Activated naive CD4-positive, alpha-beta T cell treated with Interleukin-2 at 50 U/mL for 16 hours (primary cell): ENCODE measurements at places on chromosomes 5 and 9.

- no peak for DNase-seq
Measured at GRCh38 chr5:177306674-177307543, 3.3 kb downstream of the PRELID1 start.

GRCh38 chr9:108972186-108972585 is 38.0 kb downstream of the ABITRAM start:
- DNase-seq = no peak

DNA sequence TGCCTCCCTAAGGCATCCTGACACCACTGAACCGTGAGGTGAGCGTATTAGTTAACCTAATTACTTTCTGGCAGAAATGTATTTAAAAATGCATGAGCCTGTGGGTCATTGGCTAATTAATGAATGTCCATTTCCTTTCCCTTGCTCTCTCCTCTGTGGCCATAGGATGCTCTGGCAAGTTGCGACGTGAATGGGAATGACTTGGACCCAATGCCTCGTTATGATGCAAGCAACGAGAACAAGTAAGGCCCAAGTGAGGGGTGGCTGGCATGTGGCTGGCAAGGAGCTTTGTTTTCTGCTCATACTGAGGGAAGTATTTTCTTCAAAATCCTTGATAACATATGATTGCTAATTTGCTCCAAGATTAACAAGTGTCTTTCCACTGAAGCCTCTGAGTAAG is 136.3 kb downstream of the PCSK5 start:
- DNase-seq = no peak

DNA sequence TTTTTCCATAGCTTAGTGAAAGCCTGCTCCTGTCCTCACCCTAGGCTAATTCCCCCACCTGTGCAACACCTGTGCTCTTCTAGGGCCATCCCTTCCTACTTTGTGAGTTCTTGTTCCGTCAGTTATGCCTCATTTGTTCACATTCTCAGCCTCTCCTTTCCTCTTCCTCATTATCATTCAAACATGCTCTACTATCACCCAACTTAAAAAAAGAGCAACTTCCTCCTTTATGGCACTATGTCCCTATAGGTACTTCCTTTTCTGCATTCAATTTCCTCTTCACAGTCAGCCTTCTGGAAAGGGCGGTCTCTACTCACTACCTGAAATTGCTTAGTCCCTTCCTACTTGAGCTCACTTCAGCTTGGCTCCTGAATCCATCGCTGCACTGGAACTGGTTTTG is 111.8 kb upstream of the LHFPL2 start:
- DNase-seq = no peak

- no peak for DNase-seq
Measured at GRCh38 chr9:87829756-87830155, 52.9 kb upstream of the SPATA31E1 start.

DNA sequence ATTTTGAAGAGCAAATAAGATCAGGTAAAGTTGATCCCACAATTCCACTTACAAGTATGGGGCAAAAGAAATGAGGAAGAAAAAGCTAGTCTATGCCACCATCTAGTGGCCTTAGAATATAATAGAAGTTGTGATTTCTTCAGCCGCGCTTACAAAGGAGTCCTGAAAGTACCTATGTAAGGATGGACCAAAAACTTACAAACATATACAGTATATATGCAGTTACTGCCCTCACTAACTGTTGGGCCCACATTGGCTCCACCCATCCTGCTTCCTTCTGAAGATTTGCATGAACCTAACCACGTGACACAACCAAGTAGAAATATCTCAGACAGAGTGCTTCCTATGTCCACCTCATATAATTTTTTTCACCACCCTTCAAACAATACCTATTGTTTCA is 11.7 kb upstream of the OR13D1 start:
- no peak for DNase-seq

- DNase-seq = no peak
Measured at GRCh38 chr5:73859696-73860095, 233.7 kb downstream of the ARHGEF28 start.

- no peak for DNase-seq
Measured at GRCh38 chr5:149485655-149486615, 65.3 kb downstream of the CSNK1A1 start.

DNA sequence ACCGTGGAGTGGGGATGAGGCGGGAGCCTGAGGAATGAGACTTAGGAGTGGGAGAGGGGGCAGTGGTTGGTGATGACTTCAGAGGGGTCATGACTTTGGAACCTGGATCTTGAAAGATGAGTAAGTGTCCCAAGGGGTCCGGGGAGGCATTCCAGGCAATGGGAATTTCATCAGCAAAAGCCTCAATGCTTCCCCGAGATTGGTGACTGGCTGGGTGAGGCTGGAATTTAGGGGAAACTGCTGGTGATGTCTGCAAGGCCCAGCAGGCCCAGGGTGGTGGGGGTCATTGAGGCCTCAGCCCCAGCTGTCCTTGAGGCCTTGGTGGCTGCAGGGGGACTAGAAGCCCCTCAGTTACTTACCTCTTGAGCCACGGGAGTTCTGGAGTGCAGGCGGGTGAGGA is 7.5 kb downstream of the NDST1 start:
- no peak for DNase-seq

DNA sequence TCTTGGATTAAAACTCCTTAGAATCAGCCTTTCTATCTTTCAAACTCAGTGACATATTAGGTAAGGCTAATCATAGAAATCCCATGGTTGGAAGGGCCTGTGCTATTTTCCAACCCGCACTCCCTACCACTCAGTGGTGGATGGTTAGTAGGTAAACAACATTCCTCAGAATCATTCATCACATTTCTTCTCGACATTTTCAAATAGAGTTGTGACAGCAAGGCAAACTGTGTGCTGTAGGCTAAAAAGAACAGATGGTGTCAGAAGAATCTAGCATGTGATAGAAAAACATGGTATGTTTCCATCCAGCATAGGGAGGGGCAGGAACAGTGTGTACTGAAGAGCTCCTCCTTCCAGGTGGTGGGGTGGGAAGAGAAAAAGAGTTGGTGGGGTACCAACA is 227.3 kb upstream of the NMUR2 start:
- DNase-seq = no peak

DNA sequence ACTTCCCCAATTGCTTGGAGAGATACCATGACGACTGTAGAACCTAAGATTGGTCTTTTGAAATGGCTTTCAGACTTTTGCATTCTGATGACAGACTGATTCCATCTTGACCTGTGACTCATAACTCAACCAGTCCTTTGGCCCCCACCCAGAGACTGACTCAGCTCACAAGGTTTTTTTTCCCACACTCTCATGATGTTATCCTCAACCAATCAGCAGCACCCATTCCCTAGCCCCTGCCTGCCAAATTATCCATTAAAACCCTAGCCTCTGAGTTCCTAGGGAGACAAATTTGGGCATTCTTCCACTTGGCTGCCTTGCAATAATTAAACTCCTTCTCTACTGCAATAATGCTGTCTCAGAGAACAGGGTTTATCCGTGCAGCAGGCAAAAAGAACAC is 1263.3 kb upstream of the CDH9 start:
- no peak for DNase-seq

GRCh38 chr9:35616681-35617459 is 1.3 kb downstream of the CD72 start:
- peak; percentile 68 for DNase-seq

DNA sequence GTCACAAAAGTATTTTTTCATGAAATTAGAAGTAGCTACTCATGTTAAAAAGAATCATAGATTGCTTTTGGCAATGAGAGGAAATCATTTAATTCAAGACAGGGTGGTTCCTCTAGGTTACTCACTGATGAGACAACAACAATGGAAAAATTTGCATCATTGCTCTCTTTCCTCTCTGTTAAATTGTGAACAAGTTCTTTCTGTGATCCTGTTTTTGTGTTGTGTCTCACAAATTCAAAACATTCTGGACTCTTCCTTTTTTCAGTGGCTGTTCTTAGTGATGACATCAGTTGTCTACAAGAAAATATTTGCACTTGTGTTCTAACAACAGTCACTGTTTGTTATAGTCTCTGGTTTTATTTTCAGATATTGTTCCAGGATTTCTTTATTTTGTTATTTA is 95.3 kb downstream of the XRCC4 start:
- no peak for DNase-seq

DNA sequence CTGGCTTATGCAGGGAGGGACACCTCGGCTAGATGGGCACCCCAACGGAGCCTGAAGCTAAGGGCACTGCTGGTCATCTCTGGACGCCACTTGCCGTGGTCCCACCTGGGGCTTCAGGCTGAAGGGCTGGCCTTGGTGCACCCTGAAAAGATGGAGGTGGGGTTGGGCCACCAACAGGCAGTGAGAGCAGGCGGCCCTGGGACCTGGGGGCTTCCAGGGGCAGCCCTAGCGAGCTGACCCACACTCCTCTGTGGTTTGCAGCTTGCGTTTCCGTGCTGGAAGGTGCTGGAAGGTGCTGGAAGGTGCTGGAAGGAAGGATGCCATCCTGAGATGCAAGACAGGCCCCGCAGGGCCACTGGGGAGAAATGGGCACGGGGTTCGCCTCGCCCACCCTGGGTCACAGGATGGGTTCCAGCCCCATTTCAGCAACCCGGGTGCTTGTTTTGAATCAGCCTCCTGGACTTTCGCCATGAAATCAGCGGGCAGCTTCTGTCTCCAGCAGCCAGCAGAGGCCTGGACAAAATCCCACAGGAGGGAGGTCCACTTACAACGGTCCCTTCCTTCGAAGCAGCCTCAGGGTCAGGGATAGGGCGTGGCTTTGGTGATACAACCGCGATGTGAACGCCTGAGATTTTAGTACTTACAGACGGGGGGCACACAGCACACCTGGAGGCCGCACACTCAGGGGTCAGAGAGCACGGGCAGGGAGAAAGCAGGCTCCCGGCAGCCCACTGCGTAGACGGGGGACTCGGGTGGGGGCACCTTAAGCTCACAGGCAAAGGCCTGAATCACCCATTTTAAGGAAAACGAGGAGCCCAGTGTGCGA is 303.1 kb upstream of the IRX4 start:
- DNase-seq = no peak
